ENCODE measurements at places on chromosomes 4 and X.

- DNase-seq: no peak
Observed at GRCh38 chr4:4402966-4403365, 16.1 kb downstream of the NSG1 start.

DNA sequence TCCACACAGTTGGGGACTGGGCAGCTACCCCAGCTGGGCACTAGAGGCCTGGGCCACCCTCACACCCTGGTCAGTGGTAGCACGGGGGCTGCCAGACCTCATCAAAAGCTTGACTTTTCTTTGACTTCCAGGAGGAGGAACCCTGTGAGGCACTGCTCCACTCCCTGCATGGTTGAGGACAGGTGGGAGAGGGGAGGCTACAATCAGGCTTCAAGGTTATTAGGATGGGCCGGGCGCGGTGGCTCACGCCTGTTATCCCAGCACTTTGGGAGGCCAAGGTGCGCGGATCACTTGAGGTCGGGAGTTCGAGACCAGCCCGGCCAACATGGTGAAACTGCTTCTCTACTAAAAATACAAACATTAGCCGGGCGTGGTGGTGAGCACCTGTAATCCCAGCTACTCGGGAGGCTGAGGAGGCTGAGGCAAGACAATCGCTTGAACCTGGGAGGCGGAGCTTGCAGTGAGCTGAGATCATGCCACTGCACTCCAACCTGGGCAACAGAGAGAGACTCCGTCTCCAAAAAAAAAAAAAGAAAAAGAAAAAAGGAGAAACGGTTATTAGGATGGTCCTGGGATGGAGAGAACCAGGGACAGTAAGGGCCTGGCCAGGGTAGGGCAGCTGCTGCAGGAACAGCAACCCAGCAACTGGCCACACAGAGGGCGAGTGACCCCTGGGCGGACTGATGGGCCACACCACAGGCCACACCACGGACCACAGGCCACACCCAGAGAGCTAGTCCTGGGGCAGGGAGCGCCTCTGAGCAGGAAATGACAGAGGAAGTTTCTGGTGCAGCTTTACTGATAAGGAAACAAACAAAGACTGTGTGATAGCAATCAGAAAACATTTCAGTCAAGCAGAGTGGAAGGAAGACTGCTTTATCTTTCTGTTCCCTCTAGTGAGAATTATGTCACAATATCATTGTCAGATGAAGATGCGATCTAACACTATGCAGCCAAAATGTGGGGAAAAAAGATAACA is 20.5 kb upstream of the OPN1LW start:
- peak; percentile 59 for DNase-seq

GRCh38 chr4:185209031-185209851 is at the start of gene SNX25:
Gene SNX25, plus strand, starts transcription at chr4:185209598. Its CDS starts 229 bp downstream, at chr4:185209827.
- DNase-seq: peak; percentile 93

DNA sequence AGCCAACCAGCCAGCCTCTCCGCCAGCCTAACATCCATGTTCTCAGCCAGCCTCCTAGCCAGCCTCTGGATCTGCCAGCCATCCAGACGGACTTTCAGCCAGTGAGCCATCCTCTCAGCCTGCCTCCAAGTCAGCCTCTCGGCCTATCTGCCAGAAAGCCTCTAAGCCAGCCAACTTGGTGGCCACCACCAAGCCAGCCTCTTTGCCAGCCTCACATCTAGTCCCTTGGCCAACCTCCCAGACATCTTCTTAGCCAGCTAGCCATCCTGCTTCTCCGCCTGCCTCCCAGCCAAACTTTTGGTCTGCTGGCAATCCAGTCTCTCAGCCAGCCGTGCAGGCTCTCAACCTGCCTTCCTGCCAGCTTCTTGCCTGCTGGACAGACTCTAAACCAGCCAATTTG is 16.4 kb upstream of the ARAP2 start:
- DNase-seq: no peak

- DNase-seq: no peak
Observed at GRCh38 chr4:86160426-86160825, 199.4 kb downstream of the MAPK10 start.

Measured in activated CD4-positive, alpha-beta T cell treated with anti-CD3 and anti-CD28 coated beads, Interleukin-2, Interleukin-6, amounts not matched to agents 100 ng/mL and 50 ng/mL, durations not matched to agents 16 hours and 8 hours (primary cell).